Hematopoietic multipotent progenitor cell treated with erythropoietin and hydrocortisone succinate and interleukin-3 and kit ligand, for 6 days (in vitro differentiated cells): ENCODE measurements at places on chromosomes 1 and 21.

- no peak for DNase-seq
These were observed 1902.3 kb downstream of the NCAM2 start for GRCh38 chr21:22900490-22900889.

GRCh38 chr1:209576392-209577197, 6.9 kb upstream of the CAMK1G start:
- DNase-seq: peak; percentile 78

- DNase-seq: peak; percentile 22
These were observed 111.1 kb downstream of the FNBP1L start for GRCh38 chr1:93559045-93559444.

- no peak for DNase-seq
These were observed 58.5 kb downstream of the TYW3 start for GRCh38 chr1:74791491-74791890.

GRCh38 chr1:8482979-8483381, 165.1 kb downstream of the SLC45A1 start:
- DNase-seq: no peak

- DNase-seq: no peak
These were observed 6.4 kb downstream of the ASAP3 start for GRCh38 chr1:23477359-23478144.

- DNase-seq: no peak
These were observed 112.1 kb downstream of the CENPF start for GRCh38 chr1:214715126-214715525.

GRCh38 chr1:81577004-81577697, 223.6 kb upstream of the ADGRL2 start:
- no peak for DNase-seq

DNA sequence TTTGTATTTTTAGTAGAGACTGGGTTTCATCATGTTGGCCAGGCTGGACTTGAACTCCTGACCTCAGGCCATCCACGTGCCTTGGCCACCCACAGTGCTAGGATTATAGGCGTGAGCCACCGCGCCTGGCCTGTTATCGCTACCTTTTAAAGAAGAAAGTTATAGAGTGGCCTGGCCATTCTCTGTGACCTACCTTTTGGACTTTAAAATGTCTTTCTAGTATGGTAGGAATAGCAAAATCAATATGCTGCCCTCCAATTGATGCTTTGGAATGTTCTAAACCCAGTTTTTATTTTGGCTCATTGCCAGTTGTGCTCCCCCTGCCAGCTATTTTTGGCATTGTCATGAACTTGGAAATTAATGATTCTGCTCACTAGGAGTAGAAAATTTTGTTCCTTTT, 19.9 kb downstream of the HIPK1 start:
- DNase-seq: peak; percentile 67

- no peak for DNase-seq
These were observed 132.4 kb downstream of the DSCAM start for GRCh38 chr21:40714536-40714935.

GRCh38 chr1:157574836-157575235, 22.5 kb upstream of the FCRL5 start:
- DNase-seq: no peak

DNA sequence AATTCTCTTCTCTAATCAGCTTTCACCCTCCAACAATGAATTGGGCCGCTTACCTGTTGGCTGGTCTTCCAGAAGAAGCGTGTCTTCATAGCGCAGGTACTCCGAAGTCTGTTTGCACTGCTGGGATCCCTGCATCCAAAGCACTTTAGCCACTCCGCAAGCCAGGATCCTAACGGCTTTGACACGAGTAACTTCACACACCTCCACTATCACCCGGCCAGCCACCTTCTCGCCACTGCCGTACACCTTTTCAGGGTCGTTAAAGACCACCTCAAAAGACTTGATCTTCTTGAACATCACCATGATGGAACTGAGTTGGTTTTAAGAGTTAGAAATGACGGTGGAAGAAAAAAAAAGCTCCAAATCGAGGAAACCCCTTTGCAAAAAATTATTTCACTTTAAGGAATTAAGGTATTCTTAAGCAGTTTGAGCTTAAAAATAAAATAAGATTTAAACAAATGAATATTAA, 381 bp downstream of the TXNIP start:
- DNase-seq: peak; percentile 48

GRCh38 chr1:5492846-5493245, 499.4 kb downstream of the NPHP4 start:
- no peak for DNase-seq
